ENCODE measurements at places on chromosomes 6 and 20.

DNA sequence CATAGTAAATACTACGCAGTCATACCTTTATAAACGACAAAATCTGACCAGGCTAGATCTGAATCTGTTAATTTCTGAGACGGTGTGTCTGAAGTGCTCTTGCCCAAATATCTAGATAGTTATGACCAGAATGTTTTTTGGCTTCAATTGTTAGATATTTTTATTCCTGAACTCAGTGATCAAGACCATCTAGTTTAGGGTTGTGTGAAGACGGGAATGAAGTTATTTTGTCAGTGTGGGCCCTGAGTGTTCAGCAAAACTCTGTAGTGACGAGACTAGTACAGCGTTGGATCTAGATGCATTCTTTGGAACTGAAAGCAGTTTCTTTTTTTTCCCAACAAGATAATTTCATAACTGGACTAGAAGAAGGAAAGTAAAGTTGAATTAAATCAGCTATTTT is 3.1 kb downstream of the STXBP5 start:
- DNase-seq = no peak

DNA sequence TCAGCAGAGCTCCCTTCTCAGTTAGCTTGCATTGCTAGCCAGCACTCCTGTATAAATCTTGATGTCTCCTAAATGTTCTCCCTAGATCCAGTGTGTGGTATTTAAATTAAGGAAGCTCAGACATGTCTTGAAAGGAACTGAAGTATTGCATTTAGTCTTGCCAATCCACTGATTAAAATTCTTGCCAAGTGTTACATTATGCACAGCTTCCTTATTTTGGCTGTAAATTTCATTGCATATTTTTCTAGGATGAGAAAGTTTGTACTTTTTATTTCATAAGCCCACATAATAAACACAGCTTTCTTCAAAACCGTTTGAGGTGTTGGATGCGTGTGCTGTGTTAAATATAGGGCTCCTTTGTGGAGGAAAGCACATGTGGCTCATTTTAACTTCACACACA is 329.8 kb upstream of the FLRT3 start:
- DNase-seq = no peak

- DNase-seq = no peak
These were observed 5.9 kb downstream of the WASF1 start for GRCh38 chr6:110173506-110174132.

DNA sequence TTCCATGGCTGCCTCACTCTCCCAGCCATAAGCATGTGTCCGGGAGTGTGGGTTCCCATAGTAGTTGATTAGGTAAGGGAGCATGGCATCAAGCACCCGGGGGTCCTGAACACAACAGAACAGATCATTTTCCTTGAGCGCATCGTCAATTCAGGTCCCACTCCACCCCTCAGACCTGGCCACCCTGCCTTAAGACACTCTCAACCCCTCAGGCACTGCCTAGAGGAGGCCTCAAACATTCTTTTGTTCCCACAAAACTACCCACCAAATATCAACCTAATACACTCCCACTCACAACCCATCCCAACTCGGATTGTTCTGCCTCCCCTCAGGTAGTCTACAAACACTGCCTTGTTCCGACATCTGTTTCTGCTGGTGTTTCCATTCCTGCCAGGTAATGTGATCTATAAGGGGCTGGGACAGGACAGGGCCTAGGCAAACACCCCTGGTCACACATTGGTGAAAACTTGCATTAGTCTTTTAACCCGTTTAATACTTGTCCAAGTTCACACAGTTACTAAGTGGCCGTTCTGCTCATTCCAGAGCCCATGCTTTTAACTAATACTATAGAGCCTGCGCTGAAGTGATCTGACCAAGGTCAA is 1.4 kb downstream of the NFS1 start:
- no peak for DNase-seq

DNA sequence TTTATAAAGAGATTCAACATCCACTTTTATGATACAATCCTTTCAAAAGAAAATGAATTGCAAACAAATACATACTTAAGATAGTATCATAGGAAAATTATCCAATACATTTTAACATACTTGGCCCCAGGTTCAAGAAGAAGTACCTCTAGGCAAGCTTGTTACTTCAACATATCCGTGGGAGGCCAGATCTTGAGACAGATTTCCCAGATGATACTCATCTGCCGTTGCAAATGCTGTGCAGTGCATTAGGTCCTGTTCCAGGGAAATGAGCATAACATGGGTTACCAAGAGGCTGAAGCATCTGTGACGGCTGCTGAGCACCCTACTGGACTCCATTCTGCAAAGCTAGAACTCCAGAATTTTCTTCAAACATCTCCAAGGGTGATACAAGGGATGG is 15.6 kb downstream of the RMND1 start:
- DNase-seq = no peak

DNA sequence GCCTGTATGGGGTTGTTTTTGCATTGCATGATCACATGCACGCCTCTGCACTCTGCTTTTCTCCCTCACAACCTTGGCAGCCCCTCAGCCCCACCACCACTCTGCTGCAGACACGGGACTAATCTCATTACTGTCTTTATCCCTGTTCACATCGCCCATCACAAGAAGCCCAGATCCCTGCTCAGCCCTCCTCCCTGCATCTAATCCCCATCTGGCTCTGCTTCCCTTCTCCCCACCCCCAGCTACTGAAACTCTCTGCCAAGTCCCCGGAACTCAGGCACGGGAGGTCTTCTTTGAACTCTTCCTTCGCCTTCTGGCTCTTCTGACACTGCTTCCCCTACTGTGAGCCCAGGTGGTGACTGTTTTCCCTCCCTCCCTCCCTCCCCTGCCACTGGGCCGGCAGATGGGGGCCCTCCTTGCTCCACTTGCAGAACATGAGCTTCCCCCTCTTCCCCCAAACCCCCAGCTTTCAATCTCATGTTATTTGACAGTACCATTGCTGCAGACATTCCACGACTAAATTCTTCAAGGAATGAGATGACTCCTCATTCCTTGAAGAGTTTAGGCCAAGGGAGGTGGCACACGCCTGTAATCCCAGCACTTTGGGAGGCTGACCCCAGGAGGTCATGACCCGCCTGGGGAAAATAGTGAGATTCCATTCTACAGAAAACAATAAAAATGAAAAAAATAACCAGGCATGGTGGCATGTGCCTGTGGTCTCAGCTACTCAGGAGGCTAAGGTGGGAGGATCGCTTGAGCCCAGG is 21.9 kb upstream of the TULP1 start:
- DNase-seq = no peak

DNA sequence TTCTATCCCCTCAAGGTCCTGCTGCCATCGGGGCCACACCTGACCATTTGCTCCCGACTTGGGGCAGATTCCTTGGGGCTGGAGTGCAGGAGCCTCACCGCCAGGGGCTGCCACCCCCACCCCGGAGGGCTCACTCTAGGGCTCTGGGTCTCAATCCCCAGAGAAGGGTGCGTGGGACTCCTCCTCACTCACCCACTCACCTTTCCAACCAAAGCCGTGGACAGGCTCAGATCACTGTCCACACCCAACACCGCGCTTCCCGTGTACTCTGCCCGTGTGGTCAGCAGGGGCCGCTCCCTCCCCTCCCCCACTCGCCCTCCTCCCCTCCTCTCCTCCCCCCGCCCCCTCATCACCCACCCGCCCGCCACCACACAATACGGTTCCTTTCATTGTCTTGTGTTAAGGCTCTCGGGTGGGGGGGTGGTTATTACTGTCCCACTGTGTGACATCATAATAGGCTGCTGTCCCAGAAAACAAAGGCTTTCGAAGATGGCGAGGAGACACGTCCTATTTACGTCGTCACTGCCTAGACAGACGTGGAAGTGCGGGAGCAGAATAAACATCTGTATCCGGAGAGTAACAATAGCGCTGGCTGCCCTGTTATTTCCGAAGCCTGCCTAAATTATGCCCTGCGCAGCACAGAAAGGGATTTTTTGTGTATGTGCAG is 85.8 kb downstream of the YTHDF1 start:
- DNase-seq = no peak

DNA sequence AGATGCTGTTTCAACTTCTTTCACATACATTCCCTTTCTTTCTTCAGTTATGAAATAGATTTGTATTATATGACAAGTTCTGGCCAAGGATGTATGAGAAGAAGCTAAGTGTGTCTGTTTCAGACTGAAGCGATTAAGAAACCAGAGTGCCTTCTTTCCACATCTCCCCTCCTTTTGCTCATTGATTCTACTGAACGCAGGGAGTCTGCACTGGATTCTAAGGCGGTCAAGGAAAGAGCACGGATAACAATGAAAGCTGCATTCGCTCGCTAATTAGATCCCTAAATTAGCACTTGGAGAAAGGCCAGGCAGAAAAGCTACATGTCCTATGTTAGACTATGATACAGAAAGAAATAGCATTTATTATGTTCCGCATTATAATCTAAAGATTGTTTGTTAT is 267.7 kb downstream of the HAO1 start:
- DNase-seq = no peak

GRCh38 chr6:31567531-31568370 is 4.3 kb upstream of the LTA start:
- DNase-seq = no peak

DNA sequence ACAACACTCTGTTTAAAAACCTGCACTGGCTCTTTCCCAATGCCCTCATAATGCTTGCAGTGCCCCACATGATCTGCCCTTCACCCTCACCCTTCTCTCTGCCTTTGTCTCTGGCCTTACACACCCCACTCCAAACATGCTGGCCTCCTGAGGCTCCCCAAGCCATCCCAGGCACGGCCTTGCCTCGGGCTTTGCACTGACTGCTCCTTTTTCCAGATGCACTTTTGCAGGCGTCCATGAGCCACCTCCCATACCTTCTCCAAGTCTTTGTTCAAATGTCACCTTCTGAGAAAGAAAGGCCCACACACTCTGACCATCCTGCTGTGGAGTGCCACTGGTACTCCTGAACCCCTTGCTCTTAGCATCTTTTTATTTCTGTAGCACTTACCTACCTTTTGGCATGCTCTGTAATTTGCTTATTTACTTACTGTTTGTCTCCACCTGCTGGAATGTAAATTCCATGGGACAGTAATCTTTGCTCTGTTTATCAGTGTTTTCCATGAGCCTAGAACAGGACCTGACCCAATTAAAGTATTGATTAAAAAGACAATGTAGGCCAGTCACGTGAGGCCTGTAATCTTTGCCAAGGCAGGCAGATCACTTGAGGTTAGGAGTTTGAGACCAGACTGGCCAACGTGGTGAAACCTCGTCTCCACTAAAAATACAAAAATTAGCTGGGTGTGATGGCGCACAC is 30.7 kb downstream of the GFRA4 start:
- no peak for DNase-seq

DNA sequence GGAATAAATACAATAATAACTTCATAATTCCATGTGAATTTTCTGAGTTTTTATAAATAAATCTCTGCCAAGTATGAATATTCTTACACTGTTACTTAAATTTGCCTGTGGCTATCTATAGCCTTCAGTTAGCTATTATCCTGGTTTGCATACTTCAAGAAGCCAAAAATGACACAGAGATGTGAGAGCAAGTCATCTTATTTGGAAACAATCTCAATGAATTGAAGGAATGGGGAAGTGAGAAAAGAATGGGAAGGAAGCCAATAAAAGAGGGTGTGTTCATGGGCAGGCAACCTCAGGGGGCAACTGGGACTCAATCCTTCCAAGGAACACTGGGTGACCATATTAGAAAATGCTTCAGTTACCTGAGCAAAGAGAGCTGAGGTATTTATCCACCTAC is 9.9 kb downstream of the HAO1 start:
- no peak for DNase-seq

- no peak for DNase-seq
These were observed 84.4 kb upstream of the NNAT start for GRCh38 chr20:37436527-37437186.

DNA sequence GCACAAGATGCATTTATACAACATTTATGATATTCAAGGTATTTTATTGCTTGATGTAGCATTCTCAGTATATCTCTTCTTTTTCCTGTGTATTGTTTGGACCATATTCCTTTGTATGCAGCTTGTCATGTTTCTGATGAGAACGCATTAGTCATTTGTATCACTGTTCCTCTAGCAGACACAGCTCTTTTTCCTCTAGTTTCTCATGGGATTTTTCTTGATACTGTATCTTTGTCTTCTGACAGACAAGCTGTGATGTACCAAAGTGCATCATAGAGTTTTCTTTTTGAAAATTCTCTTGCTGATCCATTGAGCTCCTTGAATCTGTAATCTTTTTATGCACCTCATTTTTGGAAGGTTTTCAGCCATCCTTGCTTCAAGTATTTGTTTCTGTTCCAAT is 140.9 kb downstream of the SLC22A3 start:
- no peak for DNase-seq

- peak; percentile 38 for DNase-seq
These were observed 20.2 kb downstream of the DDO start for GRCh38 chr6:110395221-110395620.

DNA sequence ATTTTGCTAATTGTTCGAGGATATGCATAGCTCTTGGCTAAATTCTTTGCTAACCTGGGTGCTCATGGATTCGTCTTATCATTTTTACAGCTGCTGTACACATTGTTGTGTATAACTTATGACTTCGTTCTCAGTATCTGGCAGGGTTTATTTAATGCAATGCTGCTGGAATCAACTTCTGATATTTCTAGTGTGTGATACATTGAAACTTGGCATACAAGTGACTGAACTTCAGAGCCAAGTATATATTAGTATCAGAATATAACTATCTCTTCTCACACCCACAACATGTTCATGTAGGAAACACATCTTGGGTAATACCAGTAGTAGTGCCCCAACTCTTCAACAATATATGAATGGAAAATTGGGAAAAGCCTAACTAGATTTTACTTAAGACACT is 764.2 kb downstream of the TENT5A start:
- no peak for DNase-seq

DNA sequence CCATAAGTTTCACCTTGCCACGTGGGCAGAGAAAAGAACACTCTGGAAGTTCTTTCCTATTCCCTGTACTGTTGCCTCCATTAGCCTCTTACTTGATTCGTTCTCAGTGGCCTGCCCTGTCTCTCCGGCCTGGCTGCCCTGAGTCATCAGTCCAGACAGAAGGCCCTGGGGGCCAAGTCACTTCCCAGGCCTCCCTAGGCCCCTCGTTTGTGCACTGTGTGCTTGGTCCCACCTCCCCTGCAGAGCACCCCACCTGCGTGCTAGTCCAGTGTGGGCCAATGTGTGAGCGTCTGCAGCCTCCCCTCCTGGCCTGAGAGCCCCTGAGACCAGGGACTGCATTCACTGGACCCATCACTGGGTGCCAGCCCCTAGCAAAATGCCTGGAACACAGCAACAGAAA is 191.2 kb upstream of the RREB1 start:
- no peak for DNase-seq

GRCh38 chr6:148887181-148887580 is 140.4 kb downstream of the UST start:
- DNase-seq = peak; percentile 32
